Stimulated activated CD4-positive, alpha-beta T cell treated with anti-CD3 and anti-CD28 coated beads, Interleukin-1b, Interleukin-23, amount 100 ng/mL, for 4 hours (primary cell): ENCODE measurements at places on chromosomes 3 and 15.

DNA sequence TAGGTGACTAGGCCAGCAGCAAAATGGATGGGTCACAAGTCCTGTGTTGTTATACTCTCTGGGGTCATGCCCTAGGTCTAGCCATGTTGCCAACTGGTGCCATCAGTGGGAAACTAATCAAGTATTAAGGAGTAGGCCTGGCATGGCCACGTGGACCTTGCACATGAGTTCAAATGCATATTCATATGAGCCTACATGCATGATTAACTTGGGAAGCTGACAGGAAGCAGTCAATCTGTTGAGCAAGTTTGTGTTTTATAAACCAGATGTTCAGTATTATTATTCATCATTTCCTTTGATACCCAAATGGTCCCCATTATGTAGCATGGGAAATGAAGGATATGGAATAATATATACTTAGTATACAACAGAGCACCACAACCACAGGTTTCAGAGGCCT, 95.0 kb downstream of the LRTM1 start:
- DNase-seq = no peak

DNA sequence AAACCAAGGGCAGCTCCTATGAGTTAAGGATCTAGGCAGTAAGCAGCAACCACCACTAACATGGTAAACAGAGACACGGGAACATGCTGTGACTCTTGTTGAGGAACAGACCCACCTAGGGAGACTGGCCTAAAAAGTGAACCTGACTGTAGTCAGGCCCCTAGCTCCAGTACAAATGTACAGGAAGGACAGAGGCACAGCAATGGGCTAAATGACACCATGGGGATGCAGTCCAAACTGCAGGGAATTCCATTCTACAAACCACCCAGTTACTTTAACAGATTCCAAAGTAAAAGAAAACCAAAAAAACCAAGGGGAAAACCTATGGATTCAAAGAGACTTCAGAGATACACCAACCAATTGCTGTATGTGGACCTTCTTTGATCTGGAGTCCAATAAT, 28.2 kb upstream of the CGNL1 start:
- no peak for DNase-seq

GRCh38 chr3:67028001-67028784, 30.1 kb downstream of the KBTBD8 start:
- DNase-seq = no peak

GRCh38 chr15:31069360-31070000, 32.0 kb downstream of the TRPM1 start:
- DNase-seq = no peak

DNA sequence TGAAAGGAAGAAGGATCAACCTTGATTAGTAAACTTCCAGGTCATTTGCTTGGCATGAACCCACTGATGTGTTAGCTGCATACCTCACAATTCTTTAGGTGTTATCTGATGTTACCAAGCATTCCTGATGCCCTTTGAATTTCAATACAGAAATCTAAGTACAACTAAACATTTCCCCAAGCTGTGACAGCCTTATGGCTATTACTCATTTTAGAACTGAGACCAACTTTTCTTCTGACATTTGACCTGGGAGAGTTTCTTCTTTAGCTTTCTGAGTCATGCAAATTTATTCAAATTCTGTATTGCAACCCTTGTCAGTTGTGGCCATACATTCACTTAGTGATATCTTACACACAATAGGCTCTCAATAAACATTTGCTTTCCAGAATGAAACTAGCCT, 124.3 kb downstream of the TIGIT start:
- no peak for DNase-seq

DNA sequence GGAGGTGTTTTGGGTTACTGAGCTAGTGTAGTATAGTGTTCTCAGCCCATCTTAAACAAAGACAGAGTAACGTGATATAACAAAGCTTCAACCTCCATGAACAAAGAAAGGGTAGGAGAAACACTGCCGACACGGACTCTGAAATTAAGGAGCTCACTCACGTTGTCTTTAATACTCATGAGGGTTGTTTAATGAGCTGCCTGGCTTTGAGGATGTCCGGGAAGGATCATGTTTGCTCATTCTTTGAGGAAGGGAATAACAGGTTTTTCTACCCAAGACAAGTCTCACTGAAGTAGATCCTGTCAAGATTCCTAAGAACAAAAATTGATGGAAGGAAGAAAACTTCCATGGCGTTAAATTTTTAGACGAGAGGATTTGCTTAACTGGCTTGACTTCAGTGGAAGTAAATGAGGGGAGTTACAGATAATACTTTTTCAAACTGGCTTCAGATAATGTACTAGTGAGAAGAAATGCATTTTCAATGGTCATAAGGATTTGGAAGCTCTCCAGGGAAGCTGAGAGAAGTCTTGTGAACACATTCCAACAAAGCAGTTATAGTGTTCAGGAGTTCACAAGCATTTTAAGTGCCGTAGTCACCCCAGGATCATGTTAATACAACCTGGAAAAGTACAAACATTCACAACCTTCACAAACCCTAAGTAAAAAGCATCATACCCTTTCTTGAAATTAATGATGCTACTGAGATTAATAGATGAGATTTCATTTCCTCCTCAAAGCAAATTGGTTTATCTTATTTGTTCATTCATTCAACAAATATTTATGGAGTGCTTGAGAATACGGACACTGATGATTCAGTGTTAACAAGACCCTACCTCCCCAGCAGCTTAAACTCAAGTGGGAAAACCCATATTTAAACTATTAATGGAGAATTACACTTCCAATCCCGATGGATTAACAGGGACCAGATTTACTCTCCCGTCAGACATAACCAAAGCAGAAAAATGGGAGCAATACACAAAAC, 101.5 kb downstream of the SHQ1 start:
- DNase-seq = no peak

DNA sequence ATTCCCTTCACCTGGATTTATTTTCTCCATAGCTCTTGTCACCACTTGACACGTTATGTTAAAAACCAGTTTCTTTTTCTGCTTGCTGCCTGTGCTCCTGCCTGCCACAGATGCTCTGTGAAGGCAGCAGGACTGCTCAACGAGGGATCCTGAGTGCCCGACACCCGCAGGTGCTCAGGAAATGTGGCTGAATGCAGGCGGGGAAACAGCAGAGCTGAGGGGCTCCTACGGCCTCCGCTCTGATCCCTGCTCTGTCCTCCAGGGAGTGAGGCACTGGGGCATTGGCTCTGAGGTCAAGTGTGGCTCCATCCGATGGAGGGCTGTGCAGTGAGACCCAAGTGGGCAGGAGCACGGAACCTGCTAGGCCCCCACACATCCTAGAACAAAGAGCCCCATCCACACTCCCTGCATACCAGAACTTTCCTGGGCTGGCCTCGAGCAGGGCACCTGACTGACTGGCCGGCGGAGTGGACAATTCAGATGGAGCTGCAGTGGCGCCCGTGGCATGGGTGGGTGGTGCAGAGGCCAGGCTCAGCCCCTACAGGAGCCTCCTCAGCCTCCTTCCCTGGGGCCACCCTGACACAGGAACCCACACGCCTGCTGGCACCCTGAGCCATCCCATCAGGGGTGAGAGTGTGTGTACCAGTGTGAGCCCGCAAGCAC, 27.9 kb downstream of the IQSEC1 start:
- no peak for DNase-seq

- no peak for DNase-seq
These were observed 302.2 kb downstream of the FOXP1 start for GRCh38 chr3:71281280-71281679.

GRCh38 chr3:174596447-174596982, 262.6 kb upstream of the NAALADL2 start:
- DNase-seq = no peak

DNA sequence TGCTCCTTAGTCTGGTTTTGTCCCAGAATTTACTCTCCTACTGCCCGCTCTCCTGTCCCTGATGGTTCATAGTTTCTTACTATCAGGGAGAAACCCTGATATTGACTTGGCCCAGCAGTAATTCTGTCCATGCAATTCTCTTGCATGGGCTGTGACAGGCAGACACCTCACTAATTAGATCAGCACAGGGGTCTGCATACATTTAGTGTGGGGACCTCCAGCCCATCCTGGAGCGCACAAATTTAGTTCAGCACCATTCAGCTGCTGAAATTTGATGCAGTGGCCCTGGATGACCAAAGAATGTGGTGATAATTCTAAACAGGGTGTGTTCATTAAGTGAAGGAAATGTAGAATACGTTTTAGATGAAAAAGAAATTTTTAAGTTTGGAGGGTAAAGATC, 555.5 kb upstream of the TBL1XR1 start:
- no peak for DNase-seq

GRCh38 chr3:52299879-52300611, 12.4 kb downstream of the GLYCTK start:
- no peak for DNase-seq

- no peak for DNase-seq
These were observed 146.5 kb upstream of the UBE2E1 start for GRCh38 chr3:23659274-23659673.

- no peak for DNase-seq
These were observed 347.0 kb downstream of the PTPRG start for GRCh38 chr3:61908382-61908781.

DNA sequence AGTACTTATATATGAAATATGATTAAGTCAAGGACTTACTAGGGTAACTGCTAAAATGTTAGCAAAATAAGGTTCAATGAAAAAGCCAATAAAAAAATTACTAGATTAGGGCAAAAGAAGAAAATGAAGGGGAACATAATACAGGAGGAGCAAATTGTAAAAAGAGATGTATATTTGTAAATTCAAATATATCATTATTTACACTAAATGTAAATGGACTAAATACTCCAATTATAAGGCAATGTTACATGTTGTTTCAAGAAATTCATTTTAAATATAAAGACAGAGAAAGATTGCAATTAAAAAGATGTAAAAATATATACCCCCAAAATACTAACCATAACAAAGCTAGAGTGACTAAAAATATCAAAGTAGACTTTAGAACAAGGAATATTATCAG, 134.1 kb downstream of the EFHB start:
- DNase-seq = no peak
